ENCODE measurements at places on chromosomes 12 and 14.

DNA sequence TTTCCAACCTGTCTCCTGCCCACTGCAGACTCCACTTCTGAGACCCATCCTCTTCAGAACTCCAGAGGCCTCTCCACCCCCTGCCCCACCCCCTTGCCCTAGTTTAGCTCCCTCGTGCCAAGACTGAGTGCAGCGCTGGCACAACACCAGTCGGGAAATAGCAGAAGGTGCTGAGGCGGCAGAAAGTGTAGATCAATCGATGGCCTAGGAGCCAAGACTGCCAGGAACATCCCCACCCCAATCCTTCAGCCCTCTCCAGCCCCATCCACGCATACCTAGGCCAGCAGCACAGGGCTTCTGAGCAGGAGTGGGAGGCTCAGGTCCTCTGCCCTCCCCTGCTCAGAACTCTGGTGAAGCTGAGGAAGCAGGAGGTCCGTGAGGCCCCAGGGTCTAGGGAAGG, 1.1 kb downstream of the CPNE6 start:
- no peak for DNase-seq

GRCh38 chr12:82862069-82862841, 175.5 kb downstream of the TMTC2 start:
- no peak for DNase-seq

DNA sequence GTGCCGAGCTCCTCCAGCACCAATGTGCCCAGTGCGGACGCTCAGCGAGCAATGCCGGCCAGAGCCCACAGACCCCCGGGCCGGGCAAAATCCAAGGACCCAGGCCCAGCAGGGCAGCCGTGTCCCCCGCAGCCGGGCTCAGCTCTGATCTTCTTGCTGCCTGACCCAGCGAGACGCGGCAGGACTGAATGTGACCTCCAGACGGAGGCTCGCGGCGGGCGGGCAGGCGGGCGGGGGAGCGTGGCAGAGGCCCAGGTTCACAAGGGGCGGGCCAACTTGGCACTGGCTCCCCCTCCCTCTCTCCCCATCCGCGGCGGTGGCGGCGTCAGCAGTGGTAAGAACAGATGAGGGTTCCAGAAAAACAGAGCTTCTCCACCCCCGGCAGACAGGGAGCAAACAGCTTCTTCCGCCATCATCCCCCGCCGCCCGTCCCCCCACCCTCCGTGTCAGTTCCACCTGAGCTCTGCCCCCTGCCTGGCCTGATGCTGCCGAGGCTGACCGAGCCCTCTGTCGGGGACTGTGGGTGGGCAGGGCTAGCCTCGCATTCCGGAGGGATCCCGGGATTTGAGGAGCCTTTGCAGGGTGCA, 94.3 kb downstream of the RFLNA start:
- peak; percentile 65 for DNase-seq

DNA sequence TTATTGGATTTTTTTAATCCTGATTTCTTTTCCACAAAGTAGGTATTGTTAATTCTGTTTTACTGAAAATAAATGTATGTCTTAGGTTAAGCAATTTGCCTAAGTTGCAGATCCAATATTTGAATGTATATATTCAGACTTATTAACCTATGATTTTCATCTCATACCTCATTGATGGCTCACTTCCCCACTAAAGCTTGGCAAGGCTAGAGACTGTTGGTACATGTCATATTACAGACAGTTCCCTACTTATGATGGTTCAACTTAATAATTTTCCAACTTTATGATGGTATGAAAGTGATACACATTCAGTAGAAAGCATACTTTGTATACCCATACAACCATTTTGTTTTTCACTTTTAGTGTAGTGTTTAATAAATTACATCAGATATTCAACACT, 33.2 kb upstream of the KCNH3 start:
- DNase-seq = peak; percentile 58

- DNase-seq = peak; percentile 6
These were observed 421 bp upstream of the RBMS2 start for GRCh38 chr12:56521209-56521589.

DNA sequence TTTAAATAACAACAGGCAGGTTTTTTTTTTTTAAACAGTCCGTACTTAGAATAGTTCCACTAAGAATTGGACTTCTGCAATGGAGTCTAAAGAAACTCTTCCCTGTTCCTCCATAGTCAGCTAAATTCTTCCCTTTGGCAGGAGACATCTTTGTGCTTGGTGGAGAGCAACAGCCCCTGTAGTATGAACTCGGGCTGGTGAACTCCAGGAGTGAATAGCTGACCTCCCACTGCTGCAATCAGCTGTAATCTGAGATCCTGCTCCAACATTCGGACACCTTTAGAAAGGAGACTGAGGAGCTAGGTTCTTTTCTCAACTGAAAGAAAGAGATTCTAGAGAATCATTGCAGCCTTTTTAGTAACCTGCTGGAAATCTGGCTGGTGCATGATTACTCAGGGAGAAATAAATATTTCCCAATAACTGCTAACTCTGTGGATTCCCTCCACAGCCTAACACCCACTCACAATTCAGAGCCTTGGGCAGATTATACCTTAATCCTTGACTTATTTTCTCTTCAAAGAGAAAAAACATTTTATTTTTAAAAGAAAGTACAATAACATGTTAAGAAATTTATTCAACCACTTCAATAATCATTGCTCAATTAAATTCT, 25.6 kb upstream of the DBX2 start:
- DNase-seq = no peak

Data from HCEC 1CT (cell line).